Left lung (tissue), 14 donors: ENCODE measurements at places on chromosomes 6 and 20. TPM values are rescaled to one million over a fixed set of nuclear protein-coding genes. Genes with fewer than 3 reads are reported as not detected.

GRCh38 chr6:115759051-115759450, 301.6 kb downstream of the FRK start:
- DNase-seq, result no peak
- no peak overlapping the region for H3K4me3 ChIP-seq
- no peaks in the 10 kb centered on the region for H3K36me3 ChIP-seq
- H3K27ac ChIP-seq, result no peak overlapping the region
- no peaks in the 10 kb centered on the region for H3K27me3 ChIP-seq

DNA sequence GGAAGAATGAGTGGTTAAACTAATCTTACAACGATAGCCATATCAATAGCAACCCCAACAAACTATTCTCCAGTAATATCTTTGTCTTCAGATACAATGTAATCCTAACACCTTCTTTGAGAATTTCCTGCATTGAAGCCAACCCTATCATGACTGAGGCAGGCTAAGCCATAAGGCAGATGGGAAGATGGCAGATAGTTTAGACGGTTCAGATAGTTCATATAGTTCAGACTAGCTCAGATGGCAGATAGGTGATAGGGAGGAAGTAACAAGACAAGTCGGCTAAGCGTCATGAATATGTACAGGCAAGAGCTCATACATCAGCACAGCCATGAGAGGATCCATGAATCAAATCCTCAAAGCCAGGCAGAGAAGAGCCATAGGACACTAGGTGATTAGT, 39.1 kb upstream of the BEND6 start:
- no peak overlapping the region for H3K4me3 ChIP-seq
- DNase-seq, result no peak
- no peak overlapping the region for H3K27ac ChIP-seq
- H3K4me1 ChIP-seq, result no peaks in the 10 kb centered on the region
- H3K27me3 ChIP-seq, result no peaks in the 10 kb centered on the region

DNA sequence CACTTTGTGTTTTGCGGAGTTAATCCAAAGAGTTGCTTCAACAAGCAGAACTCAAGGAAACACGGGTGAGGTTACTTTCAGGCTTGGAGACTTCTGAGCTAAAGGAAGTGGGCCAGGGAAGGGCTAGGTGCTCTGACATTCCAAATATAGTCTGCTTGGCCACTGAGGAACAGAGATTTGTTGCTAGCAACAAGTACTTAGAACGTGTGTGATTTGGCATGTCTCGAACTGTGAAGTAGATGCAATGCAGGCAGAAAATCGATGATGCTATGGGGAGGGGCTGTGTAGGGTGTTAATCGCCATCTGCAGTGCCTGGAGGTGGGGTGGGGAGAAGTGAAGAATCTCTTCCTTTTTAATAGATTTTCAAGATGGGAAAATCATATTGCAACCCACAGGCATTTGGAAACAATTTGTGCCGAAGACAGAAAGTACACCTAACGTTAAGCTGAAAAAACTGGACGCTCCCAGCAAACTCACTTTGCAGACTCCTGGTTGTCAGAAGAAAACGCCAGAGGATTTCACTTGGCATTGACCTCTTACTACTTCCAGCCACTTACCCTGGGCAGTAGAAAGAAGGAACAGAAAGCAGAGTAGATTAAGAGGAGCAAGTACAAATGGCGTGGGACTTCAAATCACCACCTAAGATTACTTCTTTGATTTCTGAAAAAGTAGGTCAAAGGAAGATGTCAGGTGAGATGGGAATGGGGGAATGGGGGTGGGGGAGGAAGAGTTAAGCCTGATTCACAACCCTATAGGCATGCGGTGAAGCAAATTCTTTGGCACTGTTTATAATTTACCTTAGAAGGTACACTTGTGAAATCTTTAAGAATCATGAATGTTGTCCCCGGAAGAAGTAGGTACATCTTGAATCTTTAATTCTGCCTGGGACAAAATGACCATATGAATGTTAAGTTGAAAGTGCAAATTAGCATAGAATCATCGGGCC, 314.1 kb downstream of the CD83 start:
- no peaks in the 10 kb centered on the region for H3K4me1 ChIP-seq
- no peak overlapping the region for H3K4me3 ChIP-seq
- no peaks in the 10 kb centered on the region for H3K27me3 ChIP-seq
- peak; percentile 18 for DNase-seq
- no peaks in the 10 kb centered on the region for H3K36me3 ChIP-seq

DNA sequence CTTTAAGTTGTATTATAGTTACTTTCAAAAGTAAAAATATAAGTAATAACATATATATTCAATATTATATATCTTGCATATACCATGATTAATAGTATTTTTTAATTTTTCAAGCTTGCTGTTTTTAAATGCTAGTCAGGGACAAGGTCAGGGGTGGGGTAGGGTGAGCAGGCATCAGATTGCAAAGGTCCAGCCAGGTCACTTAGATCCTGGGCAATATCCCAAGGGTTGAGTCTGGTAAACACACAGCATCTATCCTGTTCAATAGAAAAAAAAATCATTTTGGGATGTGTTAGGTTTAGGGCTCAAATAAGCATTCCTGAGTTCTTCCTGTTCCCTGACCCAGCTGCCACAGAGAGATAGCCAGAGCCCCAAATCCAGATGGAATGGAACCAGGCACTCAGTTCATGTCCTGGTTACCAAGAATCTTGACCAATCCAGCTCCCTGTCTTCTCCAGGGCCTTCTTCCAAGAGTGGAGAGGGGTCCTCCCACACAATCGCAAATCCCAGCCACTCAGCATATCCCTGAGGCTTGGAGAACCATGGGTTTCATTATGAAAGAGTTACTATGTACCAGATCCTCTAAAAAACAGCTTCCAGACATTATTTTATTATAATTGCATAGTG, 134.9 kb upstream of the TOP1 start:
- DNase-seq, result no peak
- no peaks in the 10 kb centered on the region for H3K27me3 ChIP-seq
- H3K4me1 ChIP-seq, result peaks cover 11% of the 10 kb centered on the region
- no peak overlapping the region for H3K27ac ChIP-seq
- no peaks in the 10 kb centered on the region for H3K36me3 ChIP-seq

The VWA7 gene
- 5.0 TPM for total RNA-seq

The PRR18 gene
- total RNA-seq, result 0.09 TPM

The EBF4 gene
- 10.0 TPM for total RNA-seq
